ENCODE measurements at places on chromosomes 6 and 20. TPM values are rescaled to one million over a fixed set of nuclear protein-coding genes. Genes with fewer than 3 reads are reported as not detected.

Gene PLA2G7
- total RNA-seq = not detected

Gene RUNX2
- under 0.01 TPM for total RNA-seq

Gene BTN1A1
- total RNA-seq = not detected

Gene SPTLC3
- 0.22 TPM for total RNA-seq

Gene MYMX
- total RNA-seq = not detected

Gene TRIM38
- 8.2 TPM for total RNA-seq

Gene NAPB
- total RNA-seq = 6.4 TPM

Gene MLN
- total RNA-seq = not detected

Gene EFCAB8
- total RNA-seq = under 0.01 TPM

Gene DDX43
- total RNA-seq = 0.33 TPM

Gene KCNK15
- under 0.01 TPM for total RNA-seq

Gene DUSP15
- total RNA-seq = 1.3 TPM

Gene ATP9A
- total RNA-seq = 60.3 TPM

Gene IL17F
- not detected for total RNA-seq

Gene TSPO2
- total RNA-seq = not detected

Gene GTSF1L
- not detected for total RNA-seq

Gene VARS2
- 9.6 TPM for total RNA-seq

Gene LIN28B
- total RNA-seq = not detected

Gene ADTRP
- total RNA-seq = 0.11 TPM

Gene CLPSL1
- not detected for total RNA-seq

Gene EPPIN
- total RNA-seq = not detected

Gene SLC17A9
- total RNA-seq = 1.9 TPM

Gene DPPA5
- not detected for total RNA-seq

Gene HSPA12B
- 5.9 TPM for total RNA-seq

Gene TP53TG5
- total RNA-seq = not detected

Gene ISM1
- total RNA-seq = not detected

Gene ECT2L
- not detected for total RNA-seq

Gene NFATC2
- 3.3 TPM for total RNA-seq

Gene TMEM151B
- not detected for total RNA-seq

Gene ZNF334
- 0.22 TPM for total RNA-seq

Gene MROH8
- total RNA-seq = 1.4 TPM

Gene XKR7
- not detected for total RNA-seq

Gene B3GALT4
- 10.0 TPM for total RNA-seq

Gene GSTA2
- total RNA-seq = not detected

Gene UBD
- total RNA-seq = 7.8 TPM

Gene TFAP2D
- not detected for total RNA-seq

Gene SIRPD
- total RNA-seq = not detected

Gene TDRD6
- total RNA-seq = under 0.01 TPM

Gene LY6G6C
- total RNA-seq = not detected

Gene KCNQ5
- under 0.01 TPM for total RNA-seq

Gene TENT5A
- total RNA-seq = 2.0 TPM

Gene PRR18
- not detected for total RNA-seq

Gene HLA-DRB1
- not detected for total RNA-seq

Gene CD40
- total RNA-seq = 21.0 TPM

Gene CYP24A1
- not detected for total RNA-seq

Gene IMPG1
- total RNA-seq = not detected

Gene OXT
- not detected for total RNA-seq

Gene EGFL8
- total RNA-seq = 1.3 TPM

Gene PRDM13
- total RNA-seq = not detected

All from dermis lymphatic vessel endothelial cell (primary cell).